ENCODE measurements at places on chromosomes 11 and 22.

DNA sequence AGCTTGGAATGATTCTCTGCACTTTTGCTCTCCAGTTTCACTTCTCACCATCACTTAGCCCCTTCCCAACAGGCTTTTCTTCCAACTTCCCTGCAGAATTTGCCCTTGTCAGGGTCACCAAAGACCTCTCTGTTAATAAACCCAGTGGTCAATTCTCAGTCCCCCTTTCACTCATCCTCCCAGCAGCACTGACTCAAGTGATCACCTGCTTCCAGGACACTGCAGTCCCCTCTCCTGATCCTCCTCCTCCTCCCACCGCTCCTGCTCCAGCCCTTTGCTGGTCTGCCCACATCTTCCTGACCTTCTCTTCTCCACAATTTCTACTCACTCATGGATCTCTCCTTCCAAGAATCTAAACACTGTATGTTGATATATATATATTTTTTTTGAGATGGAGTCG is 57.9 kb downstream of the SHISAL1 start:
- no peak for DNase-seq

- DNase-seq, result no peak
Measured at GRCh38 chr22:46483353-46483752, 54.1 kb downstream of the CELSR1 start.

GRCh38 chr22:26487996-26488395 is 4.3 kb downstream of the SRRD start:
- DNase-seq, result no peak

DNA sequence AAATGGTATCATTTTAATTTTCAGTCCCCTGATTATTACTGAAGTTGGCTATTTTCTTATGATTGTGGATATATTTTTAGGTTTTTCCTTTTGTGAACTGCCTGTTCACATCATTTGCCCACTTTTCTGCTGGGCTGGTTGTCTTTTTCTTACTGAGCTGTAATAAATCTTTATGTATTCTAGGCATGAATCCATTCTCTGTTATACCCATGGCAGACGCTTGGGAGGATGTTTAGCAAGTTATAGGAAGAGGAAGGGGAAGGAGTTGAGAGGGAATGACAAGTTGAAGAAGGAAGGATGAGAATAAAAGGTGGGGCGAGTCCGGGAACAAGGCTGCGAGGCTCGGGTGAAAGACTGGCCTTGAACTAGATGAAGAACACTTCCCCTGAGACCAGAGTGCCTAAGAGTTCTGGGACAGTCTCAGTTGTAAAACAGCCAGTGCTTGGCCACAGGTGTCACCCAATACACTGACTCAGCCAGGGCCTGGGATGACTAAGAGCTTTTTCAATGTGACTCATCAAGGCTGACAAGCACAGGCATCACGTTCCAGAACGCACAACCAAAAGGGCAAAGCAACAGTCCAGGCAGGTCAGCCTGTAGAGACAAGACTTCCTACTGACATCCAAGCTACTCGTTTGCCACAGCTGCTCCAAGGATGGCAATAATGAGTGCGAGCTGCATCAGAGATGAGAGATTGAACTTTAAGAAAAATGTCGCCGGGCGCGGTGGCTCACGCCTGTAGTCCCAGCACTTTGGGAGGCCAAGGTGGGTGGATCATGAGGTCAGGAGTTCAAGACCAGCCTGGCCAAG is 35.2 kb downstream of the LRFN4 start:
- DNase-seq, result peak; percentile 82

DNA sequence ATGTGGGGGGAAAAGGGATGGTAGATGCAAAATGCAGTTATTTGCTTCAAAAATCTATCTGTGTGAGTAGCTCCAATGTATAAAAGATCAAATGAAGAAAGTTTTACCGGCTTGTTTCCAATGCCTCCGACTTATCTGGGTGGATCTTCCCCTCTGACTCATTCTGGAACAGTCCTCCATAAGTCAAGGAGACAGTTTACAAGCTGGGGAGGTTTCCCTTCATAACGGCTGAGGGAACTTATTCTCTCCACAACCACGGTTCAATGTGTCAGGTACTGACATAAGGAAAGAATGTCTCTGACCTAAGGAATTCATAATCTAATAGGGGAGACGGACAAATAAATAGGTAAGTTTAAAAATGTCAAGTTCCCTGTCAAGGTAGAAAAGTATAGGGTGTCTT is 49.7 kb upstream of the BIRC3 start:
- no peak for DNase-seq

DNA sequence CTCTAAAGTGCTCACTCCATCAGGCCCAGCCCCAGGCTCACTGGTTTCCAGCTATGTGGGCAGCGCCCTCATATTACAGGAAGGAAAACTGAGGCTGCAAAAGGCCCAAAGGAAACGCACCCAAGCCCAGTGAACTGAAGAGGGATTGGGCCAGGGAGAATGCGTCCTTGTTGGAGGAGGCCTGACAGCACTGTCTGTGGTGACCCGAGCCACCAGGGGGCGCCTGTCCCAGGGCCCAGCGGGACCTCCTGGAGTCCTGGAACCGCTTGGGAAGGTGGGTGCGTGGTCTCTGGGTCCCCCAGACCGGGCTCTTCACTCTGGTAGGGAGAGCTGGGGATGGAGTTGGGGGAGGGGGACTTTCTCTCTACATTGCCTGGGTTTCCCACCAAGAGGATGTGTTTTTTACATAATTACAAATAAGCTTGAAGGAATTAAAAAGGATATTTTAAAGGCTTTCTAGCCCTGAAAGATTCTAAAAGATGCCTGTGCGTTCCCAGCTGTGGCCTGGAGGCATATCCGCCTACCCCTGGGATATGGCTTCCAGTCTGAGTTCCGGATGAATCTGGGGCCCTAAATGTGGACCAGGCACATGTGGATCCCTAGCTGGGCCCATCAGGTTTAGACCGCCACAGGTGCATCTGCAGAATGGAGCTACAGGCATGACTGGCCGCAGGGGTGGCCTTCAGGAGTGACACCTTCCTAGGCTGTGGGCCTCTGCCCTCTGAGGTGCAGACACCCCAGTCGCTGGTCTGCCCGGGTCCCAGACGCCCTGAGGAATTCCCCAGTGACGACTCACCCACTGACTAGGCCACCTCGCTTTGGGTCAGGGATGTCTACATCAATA is 4.2 kb downstream of the SPI1 start:
- DNase-seq, result peak; percentile 91

GRCh38 chr11:119964136-119965025 is 173.5 kb downstream of the TRIM29 start:
- no peak for DNase-seq

GRCh38 chr11:131070365-131070764 is 154.1 kb upstream of the SNX19 start:
- DNase-seq, result no peak

GRCh38 chr11:9550191-9550628 is 23.3 kb upstream of the WEE1 start:
- no peak for DNase-seq

DNA sequence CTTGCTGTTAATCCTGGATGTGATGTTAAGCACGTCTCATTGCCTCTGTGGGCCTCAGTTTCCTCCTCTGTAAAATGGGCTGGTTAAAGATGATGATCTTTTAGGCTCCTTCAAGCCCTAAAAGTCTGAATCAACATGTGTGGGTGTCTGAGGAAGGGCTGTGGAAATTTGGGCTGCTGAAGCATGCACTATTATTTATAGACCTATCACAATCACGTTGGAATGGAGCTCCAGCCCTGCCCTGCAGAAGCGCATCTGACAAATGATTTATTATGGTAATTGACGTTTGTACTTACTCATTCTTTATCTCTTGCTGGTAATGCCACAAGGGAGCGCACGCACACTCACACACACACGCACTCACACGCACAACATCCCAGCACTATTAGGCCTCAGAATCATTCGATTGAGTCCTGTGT is 20.4 kb downstream of the P2RX3 start:
- DNase-seq, result no peak

DNA sequence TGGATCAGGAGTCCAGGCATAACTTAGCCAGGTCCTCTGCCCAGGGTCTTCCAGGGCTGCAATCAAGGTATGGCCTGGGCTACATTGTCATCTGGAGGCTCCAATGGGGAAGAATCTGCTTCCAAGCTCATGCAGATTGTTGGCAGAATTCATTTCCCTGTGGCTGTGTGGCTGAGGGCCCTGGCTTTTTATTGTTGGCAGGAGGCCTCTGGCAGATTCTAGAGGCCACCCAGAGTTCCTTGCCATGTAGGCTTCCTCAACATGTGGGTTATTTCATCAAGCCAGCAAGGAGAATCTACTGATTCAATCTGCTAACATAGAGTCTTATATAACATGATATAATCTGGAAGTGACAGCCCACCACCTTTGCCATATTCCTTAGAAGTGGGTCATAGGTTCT is 16.4 kb upstream of the EP300 start:
- no peak for DNase-seq

- no peak for DNase-seq
Measured at GRCh38 chr11:5671831-5672230, 13.0 kb downstream of the TRIM5 start.

- DNase-seq, result no peak
Measured at GRCh38 chr11:73761403-73761945, 600 bp upstream of the RAB6A start.

GRCh38 chr22:27641049-27641795 is 160.3 kb downstream of the MN1 start:
- no peak for DNase-seq

Measured in activated T-cell treated with anti-CD3 and anti-CD28 coated beads, Interleukin-2, amount 50 U/mL, for 48 hours (primary cell).